ENCODE measurements at places on chromosomes 2 and 18.

GRCh38 chr2:100809506-100809905 is 10.4 kb upstream of the NPAS2 start:
- DNase-seq = no peak

DNA sequence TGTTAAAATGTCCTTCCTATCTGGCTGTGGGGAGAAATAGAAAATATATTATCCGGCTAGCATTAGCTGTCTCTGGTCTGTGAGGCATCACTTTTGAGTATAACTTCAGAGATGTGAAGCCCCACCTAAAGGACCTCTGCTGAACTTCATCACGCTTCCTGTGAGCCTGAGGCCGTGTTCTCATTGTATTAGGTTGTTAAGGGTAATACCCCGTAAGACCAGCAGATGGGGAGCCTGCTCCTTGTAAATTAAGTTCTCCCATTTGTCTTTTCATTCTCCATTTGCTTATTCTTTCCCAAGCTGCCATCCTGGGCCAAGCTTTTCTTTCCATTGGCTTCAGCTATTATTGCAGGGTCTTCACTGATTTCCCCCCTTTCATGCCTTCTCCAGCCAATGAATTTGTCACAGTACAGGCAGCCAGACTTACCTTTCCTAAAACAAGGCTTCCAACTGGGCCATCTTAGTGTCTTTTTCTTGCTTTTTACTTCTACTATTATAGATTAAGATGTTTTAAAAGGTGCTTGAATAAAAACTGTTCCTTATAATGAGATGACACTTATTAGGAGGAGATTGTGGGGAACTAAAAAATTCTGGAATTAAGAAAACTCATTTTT is 12.4 kb downstream of the NIF3L1 start:
- DNase-seq = peak; percentile 67

DNA sequence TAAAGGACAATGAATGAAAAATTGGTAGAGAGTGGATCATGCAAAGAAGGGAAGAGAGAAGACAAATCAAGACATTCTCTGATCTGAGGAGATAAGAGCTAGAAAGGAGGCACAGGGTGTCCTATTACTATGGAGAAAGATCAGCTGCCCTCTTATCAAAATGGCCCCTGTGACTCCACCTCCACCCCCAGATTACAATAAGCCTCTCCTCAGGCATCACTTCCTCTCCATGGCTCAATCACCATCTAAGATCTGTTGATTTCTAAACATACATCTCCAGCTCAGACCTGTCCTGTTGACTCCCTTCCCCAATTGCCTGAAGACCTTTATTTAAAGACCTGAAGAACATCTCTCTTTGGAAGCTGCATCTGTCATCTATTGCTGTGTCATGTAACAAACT is 43.2 kb downstream of the SP100 start:
- peak; percentile 7 for DNase-seq

- DNase-seq = peak; percentile 70
Observed at GRCh38 chr18:70380915-70381896, 92.4 kb downstream of the SOCS6 start.

GRCh38 chr2:61419129-61419528 is 51.8 kb downstream of the USP34 start:
- no peak for DNase-seq

DNA sequence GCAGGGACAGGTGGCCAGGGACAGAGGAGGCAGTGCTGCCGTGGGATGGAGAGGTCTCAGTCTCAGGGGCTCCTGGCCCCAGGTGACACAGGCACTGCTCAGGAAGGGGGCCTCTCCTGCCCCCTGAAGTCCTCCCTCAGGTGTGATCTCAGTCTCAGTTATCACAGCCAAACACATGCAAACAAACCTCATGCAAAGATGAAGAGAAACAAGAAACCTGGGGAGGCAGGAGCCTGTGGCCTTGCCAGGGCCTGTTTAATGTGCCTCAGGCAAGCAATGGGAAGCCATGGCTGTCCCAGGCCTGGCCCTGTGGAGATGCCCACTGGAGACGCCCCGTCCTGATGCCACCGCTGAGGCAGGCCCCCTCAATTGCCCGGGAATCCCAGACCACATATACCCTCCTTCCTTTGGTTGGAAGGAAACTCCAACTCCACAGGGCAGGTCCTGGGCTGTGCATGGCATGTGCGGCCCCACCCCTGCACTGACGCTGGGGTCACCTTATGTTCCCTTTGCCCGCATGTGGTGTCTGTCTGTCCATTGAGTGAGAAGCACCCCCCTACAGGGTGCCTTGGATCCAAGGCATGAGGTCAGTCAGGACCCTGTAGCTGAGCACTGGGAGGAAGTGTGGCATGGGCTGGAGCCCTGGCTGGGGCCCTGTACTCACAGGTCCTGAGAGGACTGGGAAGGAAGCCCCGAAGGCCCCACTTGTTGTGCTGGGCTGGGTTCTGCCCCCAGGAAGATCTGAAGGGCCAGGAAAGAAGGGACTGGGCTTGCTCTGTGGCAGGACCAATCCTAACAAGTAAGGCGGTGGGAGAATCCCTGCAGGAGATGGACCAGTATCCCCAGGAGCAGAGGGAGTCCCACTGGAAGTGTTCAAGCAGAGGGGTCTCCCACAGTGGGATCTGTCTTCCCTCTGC is 68.8 kb upstream of the RAB6C start:
- no peak for DNase-seq

- DNase-seq = no peak
Observed at GRCh38 chr2:133286326-133286922, 281.8 kb downstream of the NCKAP5 start.

DNA sequence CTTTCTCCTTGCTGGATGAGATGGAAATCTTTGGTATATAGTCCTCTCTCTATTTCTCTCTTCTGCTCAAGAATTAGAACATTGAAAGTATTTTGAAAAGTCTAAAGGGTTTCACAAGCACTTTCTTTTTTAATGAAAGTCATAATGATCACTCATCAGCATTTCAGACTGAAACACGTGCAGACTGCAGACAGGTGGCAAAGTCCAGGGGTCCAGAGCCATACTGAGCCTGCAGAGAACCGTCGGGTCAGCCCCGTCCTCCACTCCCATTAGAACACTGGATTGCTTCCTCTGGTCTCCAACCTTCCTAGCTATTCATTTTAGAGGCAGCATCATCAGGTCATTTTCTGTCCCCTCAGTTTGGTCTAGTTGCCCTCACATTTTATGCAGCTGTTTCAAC is 3.1 kb downstream of the TMEM247 start:
- DNase-seq = no peak

DNA sequence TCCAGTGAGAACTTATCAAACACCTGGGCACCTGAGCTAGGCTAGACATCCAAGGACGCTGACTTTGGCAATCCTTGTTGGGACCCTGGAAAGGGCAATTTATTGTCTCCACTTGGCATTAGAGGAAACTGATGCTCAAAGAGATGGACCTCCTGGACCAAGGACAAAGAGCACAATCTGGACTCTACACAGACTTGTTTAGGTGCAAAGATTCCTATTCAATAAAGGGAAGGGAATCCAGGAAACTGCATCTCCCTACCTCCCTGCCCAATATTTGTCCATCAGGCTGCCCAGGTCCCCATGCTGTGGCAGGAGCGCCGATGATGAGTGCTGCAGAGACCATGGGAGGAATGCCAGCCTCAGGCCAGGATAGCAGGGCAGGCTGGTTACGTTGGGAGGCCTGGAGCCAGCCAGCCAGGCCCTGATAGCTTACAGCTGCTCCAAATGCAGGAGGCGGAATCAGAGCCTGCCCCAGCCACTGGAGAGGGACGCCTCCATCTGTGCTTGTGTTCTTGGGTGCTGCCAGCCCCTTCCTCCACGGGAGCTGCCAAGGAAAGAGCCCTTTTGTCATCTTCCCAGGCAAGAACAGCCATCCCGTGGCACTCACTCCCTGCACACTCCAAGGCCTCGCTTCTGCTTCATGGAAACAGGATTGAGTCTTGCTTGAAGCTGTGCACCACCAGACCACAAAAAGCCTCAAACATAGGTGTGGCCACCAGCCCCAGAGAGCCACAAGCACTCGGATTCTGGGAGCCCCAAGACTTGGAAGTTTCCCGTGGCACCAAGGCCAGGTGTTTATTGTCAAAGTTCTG is 60.0 kb downstream of the HS1BP3 start:
- DNase-seq = no peak

DNA sequence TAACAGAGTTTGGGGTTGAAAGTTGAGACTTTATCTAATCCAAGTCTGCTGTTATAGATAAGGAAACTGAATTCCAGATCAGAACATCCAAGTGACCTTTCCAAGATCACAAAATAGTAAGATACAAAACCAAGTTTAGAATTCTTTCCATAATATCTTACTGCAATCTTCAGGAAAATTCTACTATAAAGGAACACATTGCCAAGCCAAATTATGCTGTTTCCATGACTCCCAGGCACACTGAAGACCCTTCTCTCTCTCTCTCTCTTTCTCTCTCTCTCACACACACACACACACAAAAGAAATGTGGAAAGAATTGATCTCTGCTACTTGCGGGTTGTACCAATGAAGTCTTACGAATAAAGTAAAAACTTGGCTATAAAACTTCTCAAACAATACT is 398.4 kb downstream of the METTL4 start:
- no peak for DNase-seq

DNA sequence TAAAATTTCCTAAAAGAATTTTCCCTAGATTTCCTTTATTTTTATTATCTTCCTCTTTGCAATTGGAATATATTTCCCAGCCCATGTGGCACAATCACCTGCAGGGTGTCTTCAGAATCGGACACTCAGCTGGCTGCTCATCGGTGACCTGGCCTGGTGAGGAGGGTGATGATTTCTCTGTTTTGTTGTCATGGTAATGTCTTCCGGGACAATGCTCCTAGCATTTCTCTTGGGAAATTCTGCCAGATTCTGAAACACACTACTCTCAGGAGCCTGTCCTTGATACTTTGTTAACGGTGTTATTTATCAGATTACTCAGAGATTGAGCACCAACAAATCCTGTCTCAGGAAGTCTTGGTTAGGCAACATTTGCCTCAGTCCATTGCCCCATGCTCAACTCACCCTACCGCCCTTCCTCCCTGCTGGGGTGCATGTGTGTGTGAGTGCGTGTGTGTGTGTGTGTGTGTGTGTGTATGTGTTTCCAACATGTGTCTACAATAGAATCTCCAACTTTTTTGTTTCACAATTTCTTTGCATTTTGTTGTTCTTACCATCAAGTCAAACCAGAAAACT is 70.3 kb downstream of the MYT1L start:
- no peak for DNase-seq

- DNase-seq = no peak
Observed at GRCh38 chr2:117820444-117820843, 6.0 kb downstream of the DDX18 start.

- no peak for DNase-seq
Observed at GRCh38 chr2:21836261-21836660, 712.5 kb downstream of the TDRD15 start.

DNA sequence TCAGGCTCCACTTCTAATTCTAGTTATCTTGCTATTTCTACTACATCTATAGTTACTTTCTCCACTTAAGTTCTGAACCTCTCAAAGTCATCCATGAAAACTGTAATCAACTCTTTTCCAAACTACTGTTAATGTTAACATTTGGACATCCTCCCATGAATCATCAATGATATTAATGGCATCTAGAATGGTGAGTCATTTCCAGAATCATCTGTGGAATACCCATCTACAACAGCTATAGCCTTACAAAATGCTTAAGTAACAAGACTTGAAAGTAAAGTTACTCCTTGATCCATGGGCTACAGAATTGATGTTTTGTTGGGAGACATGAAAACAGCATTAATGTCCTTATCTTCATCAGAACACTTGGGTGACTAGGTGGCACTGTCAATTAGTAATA is 35.4 kb downstream of the BARD1 start:
- no peak for DNase-seq

- DNase-seq = no peak
Observed at GRCh38 chr2:109129356-109129920, 433 bp downstream of the SH3RF3 start.

DNA sequence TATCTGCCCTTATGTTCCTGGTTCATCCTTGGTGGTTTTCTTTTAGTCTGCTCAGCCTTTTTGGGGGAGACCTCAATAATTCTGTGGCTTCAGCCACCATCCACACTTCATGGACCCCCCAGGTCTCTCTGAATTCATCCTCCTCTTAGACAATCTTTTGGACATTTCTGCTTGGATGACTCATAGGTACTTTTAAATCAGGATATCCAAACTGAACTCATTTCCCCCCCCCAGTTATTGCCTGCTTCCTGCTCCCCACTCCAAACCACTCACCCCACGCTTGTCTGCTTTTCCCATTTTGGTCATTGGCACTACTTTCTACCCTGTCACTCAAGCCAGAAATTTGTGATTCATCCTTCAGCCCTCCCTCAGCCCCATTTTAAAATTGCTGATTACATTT is 78.5 kb downstream of the TANC1 start:
- DNase-seq = no peak

DNA sequence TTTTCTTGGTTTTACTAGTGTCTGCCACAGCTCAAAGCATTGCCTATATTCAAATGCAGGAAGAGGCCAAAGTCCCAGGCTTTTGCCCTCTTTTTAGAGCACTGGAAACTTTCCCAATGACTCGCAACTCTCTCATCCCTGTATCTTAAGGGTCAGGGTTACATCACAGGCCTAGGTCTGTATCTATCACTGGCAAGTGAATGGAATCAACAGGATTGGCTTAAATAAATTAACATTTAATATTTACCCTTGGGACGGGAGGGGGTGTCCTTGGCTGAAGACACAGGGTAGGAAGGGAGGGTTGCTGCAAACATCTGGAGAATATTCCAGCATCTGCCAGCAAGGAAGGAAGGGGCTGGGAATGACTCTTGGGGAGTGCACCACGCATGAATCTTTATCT is 242.6 kb downstream of the SLC4A3 start:
- DNase-seq = no peak

DNA sequence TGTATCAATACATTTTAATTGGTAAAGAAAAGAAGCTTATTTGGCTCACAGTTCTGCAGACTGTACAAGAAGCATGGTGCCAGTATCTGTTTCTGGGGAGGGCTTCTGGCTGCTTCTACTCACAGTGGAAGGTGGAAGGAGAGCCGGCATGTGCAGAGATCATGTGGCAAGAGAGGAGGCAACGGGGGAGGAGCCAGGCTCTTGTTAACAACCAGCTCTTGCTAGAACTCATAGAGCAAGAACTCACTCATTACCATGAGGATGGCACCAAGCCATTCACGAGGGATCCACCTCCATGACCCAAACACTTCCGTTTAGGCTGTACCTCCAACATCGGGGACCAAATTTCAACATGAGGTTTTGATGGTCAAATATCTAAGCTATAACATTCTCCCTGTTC is 7.5 kb downstream of the PARD6G start:
- DNase-seq = no peak

DNA sequence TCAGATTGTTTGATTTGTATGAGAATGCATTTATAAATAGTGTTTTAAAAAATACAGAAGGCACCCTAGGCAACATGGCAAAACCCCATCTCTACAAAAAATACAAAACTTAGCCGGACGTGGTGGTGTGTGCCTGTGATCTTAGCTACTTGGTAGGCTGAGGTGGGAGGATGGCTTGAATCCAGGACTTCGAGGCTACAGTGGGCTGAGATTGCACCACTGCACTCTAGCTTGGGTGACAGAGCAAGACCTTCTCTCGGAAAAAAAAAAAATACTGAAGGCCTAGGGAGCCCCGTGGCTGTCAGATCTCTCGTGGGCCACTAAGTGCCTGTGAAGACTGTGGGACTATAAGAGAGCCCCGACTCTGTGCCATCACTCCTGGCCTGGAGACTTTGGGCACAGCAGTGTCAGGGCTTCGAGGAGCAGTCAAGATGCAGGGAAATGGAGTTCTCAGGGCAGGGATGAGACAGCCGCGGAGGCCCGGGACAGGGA is 40.5 kb downstream of the MYO7B start:
- DNase-seq = no peak

All from K562 (cell line).